Activated T-helper 1 cell treated with anti-CD3 and anti-CD28 coated beads, Interleukin-12 subunit alpha, Interleukin-12 subunit beta, Interleukin-2, Interleukin-4 antibody, amounts not matched to agents 30 ng/mL and 10 ng/mL and 1 ng/mL, durations not matched to agents 14 hours and 24 hours and 36 hours (primary cell): ENCODE measurements at places on chromosomes 3 and 15. TPM values are rescaled to one million over a fixed set of nuclear protein-coding genes. Genes with fewer than 3 reads are reported as not detected.

Gene OSBPL10
- 12.1 and 14.5 TPM in 2 replicates for total RNA-seq

Gene LTK
- total RNA-seq: 0.13 TPM in 1 of 2 replicates, not detected in the other

Gene AQP9
- 0.07 TPM in 1 of 2 replicates, not detected in the other for total RNA-seq

Gene CNTN3
- not detected in 2 replicates for total RNA-seq

Gene BCL2A1
- total RNA-seq: 91.8 and 95.0 TPM in 2 replicates

DNA sequence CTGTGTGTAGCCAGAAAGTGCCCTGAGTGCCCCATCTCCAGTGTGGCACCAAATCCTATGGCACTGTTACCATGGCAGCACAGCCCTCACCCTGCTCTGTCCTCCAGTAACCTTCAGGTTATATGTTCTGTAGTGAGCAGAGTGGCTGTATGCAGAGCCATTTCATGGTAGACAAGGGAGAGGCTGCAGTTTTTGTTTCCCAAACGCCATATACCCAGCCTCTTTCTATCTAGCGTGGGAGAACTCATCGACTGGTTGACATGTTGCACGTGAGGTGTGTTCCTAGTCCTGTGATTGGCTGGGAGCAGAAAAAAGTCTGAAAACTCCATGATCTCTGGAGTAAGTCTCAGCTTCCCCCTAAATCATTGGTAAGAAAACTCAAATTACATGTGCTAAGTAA is 2.0 kb downstream of the SIDT1 start:
- H3K36me3 ChIP-seq: peaks cover 11% of the 10 kb centered on the region
- peak overlapping the region; percentile 93 for H3K27ac ChIP-seq
- no peak for DNase-seq
- no peaks in the 10 kb centered on the region for H3K27me3 ChIP-seq

DNA sequence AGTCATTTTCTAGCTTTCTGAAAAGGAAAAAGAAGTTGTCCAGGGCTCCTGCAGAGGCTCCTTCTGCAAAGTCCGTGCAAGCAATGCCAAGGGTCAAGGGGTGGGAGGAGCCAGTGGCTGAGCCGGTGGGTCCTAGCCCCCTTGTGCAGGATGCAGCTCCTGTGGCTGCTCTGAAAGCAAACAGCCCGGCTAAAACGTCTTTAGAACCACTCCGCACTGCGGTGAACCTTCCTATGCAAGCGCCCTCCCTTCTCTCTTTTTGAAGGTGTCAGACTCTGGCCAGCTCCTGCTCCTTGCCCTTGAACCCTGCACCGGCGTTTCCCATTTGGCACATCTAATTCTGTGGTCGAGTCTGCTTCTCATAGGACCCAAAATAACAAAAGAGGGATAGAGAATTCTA is 183.1 kb downstream of the UACA start:
- no peak for DNase-seq
- no peaks in the 10 kb centered on the region for H3K36me3 ChIP-seq
- peaks cover 4% of the 10 kb centered on the region for H3K4me1 ChIP-seq
- H3K4me3 ChIP-seq: no peak overlapping the region
- H3K27me3 ChIP-seq: peaks cover 21% of the 10 kb centered on the region

GRCh38 chr3:169243579-169243978 is 419.9 kb downstream of the MECOM start:
- H3K4me1 ChIP-seq: no peaks in the 10 kb centered on the region
- H3K27me3 ChIP-seq: peaks cover 37% of the 10 kb centered on the region
- no peak overlapping the region for H3K27ac ChIP-seq

- no peaks in the 10 kb centered on the region for H3K27me3 ChIP-seq
- H3K4me1 ChIP-seq: peaks cover 68% of the 10 kb centered on the region
- no peak for DNase-seq
- no peak overlapping the region for H3K4me3 ChIP-seq
These were observed 34.9 kb downstream of the NXPE3 start for GRCh38 chr3:101813817-101814440.

DNA sequence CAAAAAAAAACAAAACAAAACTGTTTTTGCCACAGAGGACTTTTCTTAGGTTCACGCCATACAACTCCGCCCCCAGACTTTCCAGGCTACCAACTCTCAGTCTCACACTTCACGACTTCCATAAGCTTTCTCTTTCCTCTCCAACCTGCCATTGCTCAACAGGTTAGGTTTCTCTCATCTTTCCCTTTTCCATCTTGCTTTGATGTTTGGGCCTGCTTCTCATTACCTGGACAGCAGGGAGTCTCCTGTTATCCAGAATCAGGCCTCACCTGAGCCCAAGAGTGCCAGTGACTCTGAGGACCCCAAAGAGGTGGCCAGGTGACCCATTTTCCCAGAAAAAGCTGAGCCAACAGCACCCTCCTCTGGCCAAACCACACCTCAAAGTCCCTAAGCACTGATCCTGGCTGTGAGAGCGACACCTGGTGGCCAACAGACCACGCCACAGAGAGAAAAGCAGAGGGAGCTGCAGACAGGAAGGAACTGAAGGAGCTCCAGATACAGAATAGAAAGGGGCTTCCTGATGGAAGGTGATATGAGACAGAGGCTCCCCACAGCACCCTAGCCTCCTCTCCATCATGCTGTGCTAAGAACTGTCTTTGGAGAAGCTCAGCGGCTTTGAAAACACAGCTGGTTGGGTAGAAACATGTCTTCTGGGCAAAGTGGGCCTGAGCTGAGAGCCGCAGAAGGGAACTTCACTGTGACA is 4.0 kb downstream of the CCDC51 start:
- no peaks in the 10 kb centered on the region for H3K27me3 ChIP-seq
- H3K36me3 ChIP-seq: peaks cover 19% of the 10 kb centered on the region
- peaks cover 26% of the 10 kb centered on the region for H3K4me1 ChIP-seq
- DNase-seq: peak; percentile 80

DNA sequence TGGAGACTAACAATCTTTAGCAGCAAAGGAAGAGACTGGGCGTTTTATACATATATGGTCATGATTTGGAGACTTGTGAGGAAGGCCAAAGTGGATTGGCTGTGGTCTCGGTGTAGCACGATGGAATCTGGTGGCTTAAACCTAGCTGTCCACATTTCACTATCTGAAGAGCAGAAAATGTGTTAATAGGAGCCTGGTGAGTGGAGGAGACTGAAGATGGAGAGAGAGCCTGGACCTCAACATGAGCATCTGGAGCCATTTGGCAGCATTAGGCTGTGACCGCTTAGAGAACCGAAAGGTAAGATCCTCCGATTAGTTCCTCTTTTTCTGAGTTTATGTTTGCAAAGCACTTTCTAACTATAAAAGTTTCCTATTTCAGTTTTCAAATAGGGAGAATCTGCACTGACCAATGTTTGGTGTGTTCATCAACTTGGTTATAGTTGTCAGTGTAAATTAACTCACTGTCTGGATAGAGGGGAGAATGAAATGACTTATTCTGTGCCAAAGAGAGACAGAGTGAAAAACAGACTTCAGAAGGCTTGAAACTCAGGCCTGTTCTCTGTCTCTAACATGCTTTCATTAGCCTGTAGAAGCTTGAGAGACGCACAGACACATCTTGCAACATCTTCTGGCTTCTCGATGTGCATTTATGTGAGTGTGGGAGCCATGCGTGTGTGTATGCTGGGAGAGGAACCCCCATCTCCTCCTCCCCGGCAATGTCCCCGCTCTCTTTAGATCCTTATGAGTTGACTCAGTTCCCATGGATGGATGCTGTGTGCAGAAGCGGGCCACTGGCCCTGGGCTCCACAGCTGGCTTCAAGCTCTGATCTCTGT is 244.7 kb upstream of the TBL1XR1 start:
- peaks cover 2% of the 10 kb centered on the region for H3K27me3 ChIP-seq
- H3K4me3 ChIP-seq: no peak overlapping the region
- DNase-seq: no peak
- no peaks in the 10 kb centered on the region for H3K4me1 ChIP-seq
- no peaks in the 10 kb centered on the region for H3K36me3 ChIP-seq
- no peak overlapping the region for H3K27ac ChIP-seq

DNA sequence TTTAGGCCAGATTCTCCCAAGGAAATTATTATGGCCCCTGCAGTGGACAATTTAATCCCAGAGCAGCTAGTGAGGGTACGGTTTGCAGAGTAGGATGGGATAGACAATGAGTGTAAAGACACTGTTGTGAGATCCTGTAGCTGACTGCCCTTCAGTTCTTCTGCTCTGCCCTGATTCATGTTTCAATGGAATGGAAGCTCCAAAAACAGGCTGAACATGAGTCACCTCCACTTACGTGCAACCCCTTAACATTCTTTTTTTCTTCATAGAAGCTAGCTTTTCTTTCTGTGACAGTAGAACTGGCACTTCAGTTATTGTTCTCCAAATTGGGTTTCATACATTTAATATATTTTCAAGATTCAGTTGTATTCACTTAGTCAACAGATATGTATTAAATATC is 32.1 kb downstream of the CLDN18 start:
- no peaks in the 10 kb centered on the region for H3K36me3 ChIP-seq
- H3K27ac ChIP-seq: no peak overlapping the region
- H3K4me1 ChIP-seq: no peaks in the 10 kb centered on the region
- DNase-seq: no peak

GRCh38 chr15:56207092-56207491 is 36.6 kb downstream of the RFX7 start:
- DNase-seq: no peak
- peak overlapping the region; percentile 22 for H3K27ac ChIP-seq
- H3K27me3 ChIP-seq: no peaks in the 10 kb centered on the region

DNA sequence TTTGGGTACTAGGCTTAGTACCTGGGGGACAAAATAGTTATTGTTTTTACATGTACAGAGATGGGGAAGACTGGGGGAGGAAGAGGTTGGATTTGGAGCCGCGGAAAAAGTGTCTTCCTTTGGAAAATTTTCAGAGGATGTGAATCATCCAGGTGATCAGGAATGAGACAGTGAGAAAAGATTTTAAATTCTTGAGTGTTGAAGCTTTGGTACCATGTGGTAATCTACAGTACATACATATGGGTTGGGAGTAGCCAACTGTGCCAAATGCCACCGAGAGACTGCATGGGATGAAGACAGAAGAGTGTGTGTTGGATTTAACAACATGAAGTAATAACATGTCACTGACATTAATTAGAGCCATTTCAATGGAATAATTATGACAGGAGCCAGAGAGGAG is 1238.2 kb downstream of the ROBO1 start:
- H3K36me3 ChIP-seq: no peaks in the 10 kb centered on the region
- no peaks in the 10 kb centered on the region for H3K4me1 ChIP-seq
- no peak for DNase-seq
- H3K27ac ChIP-seq: no peak overlapping the region

GRCh38 chr15:22811640-22812039 is 25.2 kb downstream of the NIPA1 start:
- no peak overlapping the region for H3K27ac ChIP-seq
- H3K36me3 ChIP-seq: peaks cover 4% of the 10 kb centered on the region
- no peak for DNase-seq
- H3K4me3 ChIP-seq: no peak overlapping the region

GRCh38 chr3:18572809-18573208 is 147.7 kb upstream of the SATB1 start:
- no peaks in the 10 kb centered on the region for H3K27me3 ChIP-seq
- peaks cover 15% of the 10 kb centered on the region for H3K4me1 ChIP-seq
- no peak overlapping the region for H3K4me3 ChIP-seq
- peaks cover 17% of the 10 kb centered on the region for H3K36me3 ChIP-seq

- no peak overlapping the region for H3K27ac ChIP-seq
- H3K27me3 ChIP-seq: no peaks in the 10 kb centered on the region
- DNase-seq: peak; percentile 71
- peak overlapping the region; percentile 42 for H3K4me3 ChIP-seq
- H3K4me1 ChIP-seq: peaks cover 20% of the 10 kb centered on the region
These were observed 1.3 kb downstream of the DNAH1 start for GRCh38 chr3:52317208-52318000.

DNA sequence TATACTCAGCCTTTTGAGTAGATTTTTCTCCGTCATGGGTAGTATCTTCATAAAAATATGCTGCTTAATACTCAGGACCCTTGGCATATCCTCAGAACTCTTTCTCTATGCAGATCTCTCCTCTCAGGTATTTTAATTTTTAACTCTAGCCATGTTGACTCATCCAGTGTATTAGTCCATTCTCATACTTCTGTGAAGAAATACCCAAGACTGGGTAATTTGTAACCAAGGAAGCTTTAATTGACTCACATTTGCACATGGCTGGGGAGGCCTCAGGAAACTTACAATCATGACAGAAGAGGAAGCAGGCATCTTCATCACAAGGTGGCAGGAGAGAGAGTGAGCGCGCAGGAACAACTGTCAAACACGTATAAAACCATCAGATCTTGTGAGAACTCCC is 129.3 kb upstream of the CD96 start:
- H3K27ac ChIP-seq: no peak overlapping the region
- no peak overlapping the region for H3K4me3 ChIP-seq
- DNase-seq: no peak
- H3K36me3 ChIP-seq: no peaks in the 10 kb centered on the region
- H3K27me3 ChIP-seq: peaks cover 5% of the 10 kb centered on the region
- no peaks in the 10 kb centered on the region for H3K4me1 ChIP-seq

DNA sequence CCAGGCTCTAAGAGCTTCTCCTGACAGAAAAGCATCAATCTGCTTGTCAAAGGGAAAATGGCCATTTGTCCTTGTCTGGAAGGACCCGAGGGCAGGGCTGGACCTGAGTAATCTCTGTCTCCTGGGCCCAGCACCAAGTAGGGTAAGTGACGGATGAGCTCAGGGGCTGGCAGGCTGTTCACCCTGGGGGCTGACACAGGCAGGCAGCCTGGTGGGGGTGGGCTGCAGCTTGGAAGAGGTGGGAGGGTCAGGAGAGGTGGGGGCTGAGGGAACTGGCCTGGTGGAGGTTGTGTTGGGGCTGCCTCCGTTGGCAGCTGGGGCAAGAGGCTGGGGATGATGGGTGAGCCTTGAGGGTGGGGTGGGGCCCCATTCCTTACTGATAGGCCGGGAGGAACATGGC is 42.3 kb upstream of the ADPGK start:
- no peaks in the 10 kb centered on the region for H3K4me1 ChIP-seq
- peaks cover 19% of the 10 kb centered on the region for H3K27me3 ChIP-seq
- H3K36me3 ChIP-seq: no peaks in the 10 kb centered on the region
- H3K27ac ChIP-seq: no peak overlapping the region

- no peak overlapping the region for H3K4me3 ChIP-seq
- H3K27ac ChIP-seq: no peak overlapping the region
- DNase-seq: no peak
- no peaks in the 10 kb centered on the region for H3K4me1 ChIP-seq
- H3K36me3 ChIP-seq: no peaks in the 10 kb centered on the region
These were observed 74.8 kb upstream of the CACNA2D3 start for GRCh38 chr3:54047568-54047967.

DNA sequence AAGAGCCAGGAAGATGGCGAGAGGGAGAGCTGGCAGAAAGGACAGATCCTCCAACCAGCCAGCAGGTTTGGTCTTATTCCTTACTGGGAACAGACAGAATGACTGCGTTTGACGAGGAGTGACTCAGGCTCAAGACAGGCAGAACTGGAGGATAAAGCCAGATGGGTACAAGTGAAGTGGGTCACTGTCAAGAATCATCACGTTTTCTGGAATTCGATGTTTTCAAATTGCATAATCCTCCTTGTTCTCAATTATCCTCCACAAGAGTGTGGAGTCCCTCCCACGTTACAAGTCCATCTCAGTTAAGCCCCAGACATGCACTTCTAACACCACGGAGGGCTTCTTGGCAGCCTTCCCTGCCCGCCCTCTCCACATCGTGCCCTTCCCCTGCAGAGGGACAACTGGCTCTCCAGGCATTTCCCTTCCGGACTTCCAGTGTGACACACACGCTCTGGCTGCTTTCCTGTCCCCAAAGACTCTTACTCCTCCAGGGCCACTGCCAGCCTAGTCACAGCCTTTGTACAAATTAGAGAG is 183.1 kb downstream of the CHST2 start:
- H3K4me1 ChIP-seq: peaks cover 12% of the 10 kb centered on the region
- H3K36me3 ChIP-seq: no peaks in the 10 kb centered on the region
- no peaks in the 10 kb centered on the region for H3K27me3 ChIP-seq
- H3K4me3 ChIP-seq: no peak overlapping the region
- no peak for DNase-seq

- H3K27me3 ChIP-seq: no peaks in the 10 kb centered on the region
- no peak for DNase-seq
- H3K36me3 ChIP-seq: no peaks in the 10 kb centered on the region
- no peak overlapping the region for H3K27ac ChIP-seq
These were observed 321.1 kb downstream of the LSAMP start for GRCh38 chr3:116124166-116124565.
